ENCODE measurements at places on chromosomes 11 and 22. TPM values are rescaled to one million over a fixed set of nuclear protein-coding genes. Genes with fewer than 3 reads are reported as not detected.
A peak's percentile ranks its signal among the peaks of the same experiment; 100 is the strongest.

Gene HBG2
- not detected for total RNA-seq

DNA sequence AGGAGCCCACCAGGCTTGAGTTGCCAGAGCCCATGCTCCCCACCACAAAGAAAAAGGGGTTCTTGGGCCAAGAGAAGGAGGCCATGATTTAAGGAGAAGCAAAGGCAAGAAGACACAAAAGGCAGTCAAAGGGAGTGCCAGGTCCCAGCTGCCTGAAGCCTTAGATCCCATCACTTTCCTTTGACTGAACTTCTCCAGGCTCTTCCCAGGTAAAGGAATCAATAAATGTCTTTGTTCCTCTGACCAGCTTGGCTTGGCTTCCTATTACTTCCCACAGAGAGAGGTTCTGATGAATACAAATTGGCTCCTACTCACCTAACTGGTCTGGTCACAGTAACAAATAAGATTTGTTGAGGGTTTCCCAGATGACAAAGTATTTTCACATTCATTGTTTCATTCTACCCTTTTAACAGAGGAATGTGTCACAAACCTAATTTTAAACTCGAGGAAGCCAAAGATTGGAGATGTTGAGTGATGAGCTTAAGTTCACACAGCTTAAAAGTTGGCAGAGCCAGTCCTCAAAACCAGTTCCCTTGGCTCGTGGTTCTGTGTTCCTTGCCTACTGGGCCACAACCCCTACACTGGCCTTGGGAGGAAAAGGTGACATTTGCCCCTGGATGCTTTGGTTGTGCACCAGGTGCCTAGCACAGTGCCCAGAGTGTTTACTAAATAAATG, 96.4 kb upstream of the SESN3 start:
- no peak for DNase-seq

- DNase-seq: no peak
Measured at GRCh38 chr11:70669871-70670675, 271.7 kb downstream of the CTTN start.

Gene CYB5R2
- 18.3 TPM for total RNA-seq

GRCh38 chr11:18768978-18769377, 22.6 kb downstream of the PTPN5 start:
- no peak for DNase-seq

GRCh38 chr11:24636291-24636629, 139.4 kb downstream of the LUZP2 start:
- no peak for DNase-seq

- DNase-seq: peak; percentile 76
Measured at GRCh38 chr11:862081-862661, 19.5 kb downstream of the TSPAN4 start.

DNA sequence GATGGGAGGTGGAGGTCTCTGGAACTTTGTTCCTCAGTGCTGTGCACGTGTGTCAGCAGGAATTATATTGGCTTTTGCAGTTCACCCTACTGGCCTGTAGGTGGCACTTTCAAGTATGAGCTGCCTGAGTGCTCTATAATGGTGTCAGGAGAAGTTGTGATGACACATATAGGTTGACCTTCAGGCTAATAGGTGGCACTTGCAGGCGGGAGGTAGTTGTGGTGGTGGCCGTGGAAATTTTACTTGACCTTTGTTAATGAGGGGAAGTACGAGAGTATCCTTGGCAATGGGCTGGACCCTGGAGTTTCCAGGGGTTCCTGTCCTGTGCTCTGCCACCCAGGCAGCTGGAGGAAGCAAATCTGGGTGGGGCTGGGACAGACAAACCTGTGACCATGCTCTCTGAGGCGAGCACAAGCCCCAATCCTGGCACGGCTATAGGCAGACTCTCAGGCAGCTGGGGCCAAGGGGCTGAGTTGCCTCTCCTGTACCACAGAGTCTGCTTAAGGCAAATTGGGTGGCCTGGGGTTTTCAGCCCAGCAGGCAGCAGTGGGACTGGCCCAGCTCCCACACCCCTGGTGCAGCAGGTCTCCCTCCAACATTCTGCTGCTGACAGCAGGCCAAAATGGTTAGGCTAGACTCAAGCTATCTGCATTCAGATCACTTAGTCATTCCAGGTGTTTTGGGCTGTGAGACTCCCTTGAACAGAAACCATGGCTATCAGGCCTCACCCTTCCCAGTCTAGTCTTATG, 147.5 kb upstream of the CTSC start:
- no peak for DNase-seq

DNA sequence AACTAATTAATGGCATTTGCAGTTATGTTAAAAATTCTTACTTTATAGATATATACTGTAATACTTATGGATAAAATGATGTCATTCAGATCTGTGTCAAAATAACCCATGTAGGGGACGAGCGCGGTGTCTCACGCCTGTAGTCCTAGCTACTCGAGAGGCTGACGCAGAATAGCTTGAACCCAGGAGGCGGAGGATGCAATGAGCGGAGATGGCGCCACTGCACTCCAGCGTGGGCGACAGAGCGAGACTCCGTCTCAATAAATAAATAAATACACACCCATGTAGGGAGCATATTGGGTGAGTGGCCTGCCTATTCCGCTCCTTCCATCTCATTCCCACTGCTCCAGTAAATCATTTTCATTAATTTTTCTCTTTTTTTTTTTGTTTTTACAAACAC, 7.1 kb downstream of the SNU13 start:
- DNase-seq: peak; percentile 23

- no peak for DNase-seq
Measured at GRCh38 chr11:20669820-20670684, 666 bp downstream of the NELL1 start.

DNA sequence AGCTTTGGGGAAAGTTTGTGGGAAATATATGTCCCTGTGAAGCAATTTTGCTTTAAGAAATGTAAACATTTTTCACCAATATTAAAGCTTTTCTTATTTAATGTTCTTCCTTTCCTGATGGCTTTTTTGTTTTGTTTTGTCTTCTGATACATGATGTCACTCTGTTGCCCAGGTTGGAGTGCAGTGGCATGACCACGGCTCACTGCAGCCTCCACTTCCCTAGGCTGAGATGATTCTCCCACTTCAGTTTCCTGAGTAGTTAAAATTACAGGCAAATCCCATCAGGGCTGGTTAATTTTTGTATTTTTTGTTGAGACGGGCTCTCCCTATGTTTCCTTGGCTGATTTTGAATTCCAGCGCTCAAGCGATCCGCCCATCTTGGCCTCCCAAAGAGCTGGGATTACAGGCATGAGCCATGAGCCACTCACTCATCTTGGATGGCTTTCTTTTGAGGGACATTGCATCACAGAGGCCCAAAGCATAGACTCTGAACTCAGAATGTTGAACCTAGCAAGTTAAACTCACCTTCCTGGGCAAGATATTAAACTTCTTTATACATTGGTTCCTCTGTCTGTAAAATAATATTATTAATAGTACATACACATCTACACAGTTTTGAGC, 651 bp upstream of the CARD16 start:
- DNase-seq: no peak

DNA sequence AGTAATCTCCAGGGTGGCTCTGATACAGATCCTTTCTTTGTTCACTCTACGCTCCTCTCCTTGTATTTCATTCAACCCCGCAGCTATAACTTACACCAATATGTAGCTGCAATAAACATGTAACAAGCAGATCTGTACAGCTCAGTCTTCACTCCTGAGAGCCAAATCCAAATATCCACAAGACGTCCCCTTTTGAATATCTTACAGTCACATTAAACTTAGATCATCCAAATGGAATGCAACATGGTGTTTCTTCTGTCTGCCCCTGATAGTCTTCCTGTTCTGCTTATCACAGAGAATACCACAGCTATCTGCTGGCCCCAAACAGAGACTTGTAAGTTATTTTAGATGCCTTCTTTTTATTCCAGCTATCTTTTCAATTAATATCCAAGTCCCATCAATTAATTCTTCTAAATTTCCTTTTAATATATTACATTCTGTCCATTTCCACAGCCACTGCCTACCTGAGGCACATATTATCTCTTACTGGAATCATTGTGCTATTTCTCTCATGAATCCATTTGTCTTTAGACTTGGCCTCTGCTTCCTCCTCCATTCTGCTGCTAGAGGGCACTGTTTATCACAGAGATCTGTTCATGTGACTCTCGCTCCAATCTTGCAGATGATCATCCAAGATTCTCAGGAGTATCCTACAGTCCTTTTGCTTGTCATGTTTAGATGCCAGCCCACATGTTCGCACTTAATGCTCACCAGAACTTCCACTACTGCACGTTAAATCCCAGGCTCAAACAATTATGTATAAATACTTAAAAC, 908.6 kb downstream of the NTM start:
- no peak for DNase-seq

GRCh38 chr22:44351685-44352377, 39.1 kb upstream of the SHISAL1 start:
- DNase-seq: peak; percentile 81

Gene CCDC73
- not detected for total RNA-seq

- DNase-seq: no peak
Measured at GRCh38 chr11:77208535-77208934, 80.5 kb downstream of the MYO7A start.

GRCh38 chr22:36258701-36259614, 6.0 kb downstream of the APOL1 start:
- peak; percentile 86 for DNase-seq

Gene FAM180B
- 0.37 TPM for total RNA-seq

Gene CCDC116
- not detected for total RNA-seq

Data from stomach (tissue), 19 donors.